NCI-H2107 (cell line): ENCODE measurements at places on chromosomes 7 and 10.
A peak's percentile ranks its signal among the peaks of the same experiment; 100 is the strongest.

GRCh38 chr7:46606761-46607160 lies 685.7 kb upstream of the IGFBP3 start:
- no peak for DNase-seq

DNA sequence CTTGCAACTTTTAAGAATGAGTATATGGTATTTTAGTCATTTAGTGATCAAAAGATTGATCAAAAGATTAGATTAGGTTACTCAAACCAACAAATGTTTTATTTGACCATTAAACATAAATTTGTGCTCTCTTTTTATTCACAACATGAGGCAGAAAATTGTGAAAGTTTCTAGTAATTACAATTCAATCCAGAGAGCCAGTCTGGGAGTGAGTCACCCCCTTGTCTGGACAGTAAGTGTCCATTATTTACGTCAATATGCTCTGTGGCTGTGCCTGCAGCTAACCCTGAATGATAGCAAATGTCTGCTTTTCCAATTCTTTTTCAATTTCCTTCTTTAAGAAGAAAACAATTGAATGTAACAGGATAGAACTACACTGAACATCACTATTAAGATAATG lies 27.9 kb downstream of the GNG11 start:
- no peak for DNase-seq

GRCh38 chr7:158291998-158292397 lies 295.6 kb downstream of the PTPRN2 start:
- no peak for DNase-seq

GRCh38 chr10:72081210-72081609 lies 7.1 kb downstream of the SPOCK2 start:
- DNase-seq: no peak

GRCh38 chr10:77710759-77711682 lies 73.4 kb upstream of the KCNMA1 start:
- DNase-seq: peak; percentile 50

- no peak for DNase-seq
Observed at GRCh38 chr7:70298780-70299471, 700.7 kb downstream of the AUTS2 start.
